ENCODE measurements at places on chromosomes 6 and 20.

- DNase-seq = no peak
Observed at GRCh38 chr6:24537082-24537699, 42.4 kb downstream of the ALDH5A1 start.

DNA sequence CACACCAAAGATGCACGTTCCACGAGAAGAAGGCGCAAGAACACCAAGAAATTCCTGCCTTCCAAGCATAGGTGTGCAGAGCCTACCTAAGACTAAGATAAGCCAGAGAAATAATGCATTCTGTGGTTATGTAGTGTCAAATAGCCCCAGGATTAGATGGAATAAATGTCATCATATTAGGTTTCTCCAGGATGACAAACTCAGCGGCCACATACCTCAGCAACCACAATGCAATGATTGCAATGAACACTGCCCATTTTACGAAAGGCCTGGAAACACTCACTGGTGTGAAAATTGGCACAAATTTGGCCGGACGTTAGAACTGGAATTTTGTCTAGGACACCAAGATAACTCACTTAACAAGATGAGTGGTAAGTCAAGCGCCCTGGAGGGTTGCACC lies 129.7 kb downstream of the SLC22A3 start:
- no peak for DNase-seq

GRCh38 chr6:38452816-38453660 lies 186.7 kb downstream of the BTBD9 start:
- no peak for DNase-seq

- DNase-seq = no peak
Observed at GRCh38 chr20:7240490-7240889, 473.0 kb downstream of the BMP2 start.

- DNase-seq = no peak
Observed at GRCh38 chr6:88698661-88699060, 264.8 kb downstream of the RNGTT start.

- no peak for DNase-seq
Observed at GRCh38 chr20:47984437-47984836, 199.2 kb upstream of the SULF2 start.

DNA sequence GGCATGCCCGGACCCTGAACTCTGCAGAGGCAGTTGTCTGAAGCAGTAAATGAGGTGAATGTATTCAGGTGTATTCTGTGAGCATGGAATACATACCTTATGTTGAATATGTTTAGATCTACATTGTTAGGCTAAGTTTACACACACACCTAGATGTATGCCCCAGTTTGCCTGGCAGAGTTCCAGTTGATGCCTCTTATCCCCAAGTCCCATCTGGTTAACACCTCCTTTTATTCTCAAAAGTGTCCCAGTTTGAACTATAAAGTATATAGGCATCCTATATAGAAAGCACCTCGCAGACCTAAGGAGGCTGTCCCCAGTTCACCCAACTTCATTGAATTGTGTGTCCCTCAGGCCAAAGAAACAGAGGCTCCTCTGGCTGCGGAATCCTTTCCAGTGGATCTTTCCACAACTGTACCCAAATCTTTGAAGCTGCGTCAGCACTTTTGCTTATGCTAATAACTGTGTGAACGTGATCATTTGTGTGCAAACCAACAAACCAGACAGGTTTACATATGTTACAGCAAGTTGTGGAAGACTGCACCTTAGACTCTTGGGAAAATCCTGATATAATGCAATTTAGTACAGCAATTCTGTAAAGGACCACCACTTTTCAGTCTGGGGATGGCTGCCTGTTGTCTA lies 4.8 kb upstream of the DHX35 start:
- no peak for DNase-seq

DNA sequence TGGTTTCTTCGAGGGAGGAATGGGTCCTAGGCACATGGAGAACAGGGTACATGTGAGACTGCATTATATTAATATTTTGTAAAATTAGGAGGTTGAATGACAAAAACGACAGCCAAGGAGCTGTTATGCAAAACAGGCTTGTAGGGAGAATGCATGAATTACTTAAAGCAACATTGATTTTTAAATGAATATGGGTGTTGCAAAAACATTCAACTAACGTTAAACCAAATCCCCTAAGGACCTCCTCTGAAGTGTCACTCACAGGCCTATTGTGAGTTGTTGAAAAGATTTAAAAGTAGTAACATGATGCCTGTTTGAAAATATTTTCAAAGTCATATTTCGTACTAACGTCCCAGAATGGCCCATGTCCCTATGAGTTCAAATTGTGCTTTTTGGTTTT lies 21.9 kb downstream of the FBXL4 start:
- no peak for DNase-seq

DNA sequence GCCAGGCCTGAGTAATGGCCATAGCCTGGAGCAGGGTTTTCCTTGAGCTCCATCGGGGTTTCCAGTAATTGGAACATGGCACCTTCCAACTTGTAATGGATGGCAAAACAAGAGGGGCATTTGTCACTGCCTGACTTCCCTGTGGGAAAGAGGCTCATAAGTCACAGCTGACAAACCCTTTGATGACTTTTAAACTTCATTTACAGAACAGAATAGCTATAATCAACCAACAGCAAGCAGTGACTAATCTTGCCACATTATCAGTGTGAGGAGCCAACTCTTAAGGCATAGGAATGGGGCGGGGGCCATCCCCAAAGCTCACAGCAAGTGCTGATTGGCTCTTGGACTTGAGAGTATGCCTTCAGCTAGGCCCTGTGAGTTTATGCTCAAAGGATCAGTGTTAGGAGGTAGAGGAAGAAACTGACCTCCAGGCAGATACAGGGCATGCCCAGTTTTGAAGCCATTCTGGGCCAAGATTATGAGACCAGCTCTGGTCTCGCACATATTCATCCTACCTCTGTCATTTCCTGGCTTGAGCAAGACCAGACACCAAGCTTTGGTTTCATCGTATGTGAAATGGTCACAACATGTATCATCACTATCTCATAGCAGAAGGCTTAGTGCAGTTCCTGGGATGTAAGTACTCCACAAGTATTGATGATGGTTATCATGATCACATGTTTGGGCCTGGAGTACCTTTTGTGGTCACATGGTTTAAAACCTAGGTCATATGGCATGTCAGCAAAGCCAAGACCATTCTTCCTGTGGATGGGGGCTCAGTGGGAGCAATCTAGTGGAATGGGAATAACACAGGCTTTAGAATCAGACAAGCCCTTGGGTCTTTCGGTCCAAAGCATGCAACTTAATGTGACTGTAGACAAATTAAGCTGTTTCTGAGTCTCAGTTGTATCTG lies 49.2 kb downstream of the EIF2S2 start:
- no peak for DNase-seq

GRCh38 chr6:127959869-127960268 lies 59.0 kb upstream of the THEMIS start:
- DNase-seq = no peak

DNA sequence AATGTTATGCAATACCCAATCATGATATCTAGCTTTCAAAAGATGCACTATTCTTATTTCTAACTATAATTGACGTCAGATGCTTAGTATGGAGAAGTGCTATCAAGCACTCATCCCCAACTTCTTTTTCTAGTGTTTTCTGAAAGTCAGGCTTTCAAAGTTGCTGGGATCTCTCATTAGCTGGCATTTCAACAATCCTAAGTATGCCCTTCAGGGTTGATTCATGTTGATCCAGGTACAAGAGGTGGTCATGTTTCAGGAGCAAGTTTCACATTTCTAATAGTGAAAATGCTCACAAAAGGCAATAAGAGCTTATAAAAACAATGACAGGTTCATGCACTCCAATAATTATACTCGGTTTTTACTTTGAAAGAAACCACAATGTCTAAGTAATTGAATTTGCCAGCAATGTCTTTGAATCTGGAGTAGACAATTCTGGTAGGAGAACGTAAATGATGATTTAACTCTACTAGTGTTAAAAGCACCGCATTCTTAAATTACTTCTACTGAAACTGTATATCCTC lies 193.7 kb upstream of the KHDRBS2 start:
- DNase-seq = no peak

GRCh38 chr6:35775031-35775430 lies 1.4 kb upstream of the CLPSL2 start:
- no peak for DNase-seq

DNA sequence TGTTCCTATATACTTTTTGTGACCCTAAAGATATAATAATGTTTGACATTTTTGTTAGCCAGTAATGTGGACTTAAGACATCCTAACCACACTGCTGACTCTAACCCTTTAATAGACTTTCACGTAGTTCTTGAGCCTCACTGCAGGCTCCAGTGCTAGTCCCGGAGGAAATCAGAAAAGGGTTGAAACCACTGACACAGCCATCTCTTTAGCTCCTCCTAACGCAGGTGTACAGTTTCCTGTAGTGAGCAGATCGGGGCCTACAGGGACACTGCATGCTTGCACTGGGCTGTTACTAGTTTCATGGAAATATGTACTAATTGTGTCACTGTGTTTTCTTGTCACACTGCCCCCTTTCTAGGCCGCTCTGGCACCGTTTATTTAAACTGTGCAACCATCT lies 512 bp upstream of the HDGFL1 start:
- peak; percentile 62 for DNase-seq

- DNase-seq = no peak
Observed at GRCh38 chr6:5116243-5116991, 31.3 kb downstream of the PPP1R3G start.

- no peak for DNase-seq
Observed at GRCh38 chr6:105275542-105275941, 95.7 kb upstream of the POPDC3 start.

GRCh38 chr20:35224536-35224935 lies 2.0 kb upstream of the MMP24 start:
- no peak for DNase-seq

GRCh38 chr20:32445539-32446273 lies 87.6 kb downstream of the ASXL1 start:
- DNase-seq = no peak

DNA sequence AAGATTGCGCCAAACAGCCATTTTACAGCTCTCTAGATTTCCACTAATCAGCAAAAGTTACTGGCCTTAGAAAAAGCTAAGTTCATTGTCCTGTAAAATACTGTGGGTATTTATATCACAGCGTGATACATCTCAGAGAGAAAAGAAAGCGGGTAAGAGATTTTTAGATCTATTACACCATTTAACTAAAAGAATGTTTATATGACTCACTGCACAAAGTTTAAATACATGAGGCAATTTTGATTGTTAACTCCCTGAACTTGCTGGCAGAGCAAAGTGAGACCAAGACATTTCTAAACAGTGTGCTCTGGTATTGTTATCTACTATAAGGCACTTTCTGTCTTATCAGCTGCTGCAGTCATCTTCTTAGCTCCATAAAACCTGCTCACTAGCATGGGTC lies 314.3 kb downstream of the EPHA7 start:
- no peak for DNase-seq

DNA sequence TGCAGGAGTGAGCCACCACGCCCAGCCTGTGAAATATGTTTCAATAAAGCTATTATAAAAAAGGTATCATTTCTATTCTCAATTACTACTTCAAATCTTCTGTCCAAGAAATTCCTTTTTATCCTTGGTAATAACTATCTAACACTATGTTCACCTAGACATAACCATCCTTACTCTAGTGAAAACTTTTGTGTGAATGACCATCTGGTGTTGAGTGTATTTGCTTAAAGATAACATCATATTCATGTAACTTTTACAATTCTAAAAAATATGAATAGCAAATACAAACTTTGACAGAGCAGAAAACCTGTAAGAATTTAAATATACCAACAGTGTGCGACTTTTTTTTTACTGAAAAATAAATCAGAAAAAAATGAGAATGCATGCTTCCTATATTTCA lies 96.9 kb downstream of the MAP3K5 start:
- DNase-seq = no peak

DNA sequence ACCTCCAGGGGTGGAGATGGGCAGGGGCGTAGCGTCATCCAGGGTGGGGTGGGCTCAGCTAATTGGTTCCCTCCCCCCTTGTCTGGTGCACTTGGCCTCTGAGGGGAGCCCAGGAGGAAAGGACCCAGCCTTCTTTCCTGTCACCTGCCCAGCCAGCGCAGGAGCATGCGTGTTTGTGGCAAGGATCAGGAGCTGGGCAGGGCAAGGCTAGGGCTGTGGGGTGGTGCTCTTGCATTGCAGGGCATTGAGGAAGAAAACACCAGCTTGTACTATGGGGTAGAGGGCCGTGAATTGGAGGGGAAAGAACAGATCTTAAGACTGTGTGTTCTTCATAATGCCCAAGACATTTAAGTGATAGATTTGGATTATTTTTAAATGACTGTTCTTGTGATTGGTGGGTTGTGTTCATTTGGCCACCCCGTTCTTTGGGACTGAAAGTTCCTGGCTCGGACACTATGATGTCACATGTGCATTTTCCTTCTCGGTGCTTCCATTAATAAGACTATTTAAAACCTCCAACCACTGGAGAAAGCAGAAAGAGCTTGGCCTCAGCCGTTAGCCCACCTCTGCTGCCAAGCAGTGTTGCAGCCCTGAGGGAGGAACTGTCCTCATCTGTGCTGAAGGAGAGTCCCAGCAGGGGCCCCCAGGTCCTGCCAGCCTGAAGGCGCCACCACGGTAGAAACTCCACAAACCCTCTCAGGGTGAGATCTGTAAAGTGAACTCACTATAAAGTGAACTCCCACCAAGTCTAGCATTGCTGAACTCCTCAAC lies 136.2 kb upstream of the INSM1 start:
- no peak for DNase-seq

Data from MM.1S (cell line).